ENCODE measurements at places on chromosomes 6 and 20.

DNA sequence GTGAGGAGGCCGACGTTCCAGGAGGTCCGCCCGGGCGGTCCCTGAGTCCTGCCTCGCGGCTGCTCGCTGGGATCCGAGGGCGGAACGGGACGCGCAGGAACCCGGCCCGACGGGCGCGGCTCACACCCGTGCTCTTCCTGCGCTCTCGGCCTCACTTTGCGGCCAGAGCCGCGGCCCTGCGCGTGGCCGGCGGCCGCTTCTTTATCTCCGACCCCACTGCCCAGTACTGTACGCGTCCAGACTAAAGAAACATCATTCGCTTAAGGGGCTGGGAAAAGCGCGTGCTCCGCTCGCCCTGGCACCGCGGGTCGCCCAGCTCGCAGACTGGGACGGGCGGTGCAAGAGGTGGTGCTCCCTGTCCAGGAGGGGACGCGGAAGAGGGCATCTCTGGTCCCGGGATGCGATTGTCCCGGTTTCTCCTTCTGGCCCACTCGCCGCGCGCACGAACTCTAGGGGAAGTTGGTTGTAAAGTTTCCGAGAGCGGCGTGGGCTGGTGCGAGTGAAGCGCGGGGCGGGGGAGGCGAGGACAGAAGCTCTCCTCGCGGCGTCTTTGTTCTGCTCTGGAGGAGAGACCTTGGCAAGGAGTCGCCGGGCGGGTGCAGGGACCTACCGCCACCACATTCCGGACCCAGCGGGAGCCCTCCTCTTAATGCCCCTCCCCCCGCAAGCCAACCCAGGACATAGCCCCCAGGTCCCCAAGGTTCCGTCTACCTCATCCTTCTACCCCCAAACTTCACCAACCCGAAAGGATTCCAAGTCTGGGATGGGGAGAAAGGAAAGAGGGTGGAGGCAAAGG is 71.0 kb downstream of the SOX4 start:
- no peak for DNase-seq

GRCh38 chr20:38414769-38415450 is 20.2 kb downstream of the SNHG17 start:
- DNase-seq = no peak

DNA sequence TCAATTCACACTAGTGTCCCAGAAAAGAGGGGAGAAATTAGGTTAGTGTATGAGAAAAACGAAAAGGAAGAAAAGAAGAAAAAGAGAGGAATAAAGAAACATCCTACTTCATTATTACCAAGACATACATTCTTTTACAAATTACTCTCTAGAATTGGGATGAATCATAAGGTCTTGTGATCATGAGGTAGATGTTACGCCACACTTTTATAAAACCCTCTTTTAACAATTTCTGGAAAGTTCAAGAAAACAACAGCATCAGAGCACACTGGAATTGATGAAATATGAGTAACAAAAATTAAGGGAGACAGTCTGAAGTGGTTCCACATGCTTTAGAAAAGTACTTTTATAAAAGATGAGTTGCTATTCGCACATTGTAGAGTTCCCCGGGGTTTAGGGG is 32.6 kb upstream of the NRSN1 start:
- DNase-seq = no peak

DNA sequence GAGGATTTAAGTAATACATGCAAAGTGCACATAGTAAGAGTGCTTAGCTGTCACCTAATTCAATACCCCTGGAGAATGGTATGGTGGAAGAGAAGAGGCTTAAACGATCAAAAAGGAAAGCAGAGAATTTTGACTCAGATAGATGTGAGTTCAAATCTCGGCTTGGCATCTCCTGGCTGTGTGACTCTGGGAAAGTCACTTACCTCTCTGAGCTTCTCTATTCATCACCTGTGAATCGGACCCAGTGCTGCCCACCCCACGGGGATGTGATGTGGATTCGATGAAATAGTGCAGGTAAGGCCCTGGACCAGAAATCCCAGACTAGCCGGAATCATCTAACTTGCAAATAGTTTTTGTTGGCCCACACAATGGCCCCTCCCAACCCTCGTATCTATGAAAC is 1.8 kb upstream of the B4GALT5 start:
- no peak for DNase-seq

GRCh38 chr20:32031007-32031958 is 20.8 kb upstream of the HCK start:
- peak; percentile 39 for DNase-seq

GRCh38 chr6:39144481-39145173 is 29.6 kb upstream of the SAYSD1 start:
- no peak for DNase-seq

- no peak for DNase-seq
Observed at GRCh38 chr20:4470375-4470774, 251.3 kb upstream of the PRND start.

DNA sequence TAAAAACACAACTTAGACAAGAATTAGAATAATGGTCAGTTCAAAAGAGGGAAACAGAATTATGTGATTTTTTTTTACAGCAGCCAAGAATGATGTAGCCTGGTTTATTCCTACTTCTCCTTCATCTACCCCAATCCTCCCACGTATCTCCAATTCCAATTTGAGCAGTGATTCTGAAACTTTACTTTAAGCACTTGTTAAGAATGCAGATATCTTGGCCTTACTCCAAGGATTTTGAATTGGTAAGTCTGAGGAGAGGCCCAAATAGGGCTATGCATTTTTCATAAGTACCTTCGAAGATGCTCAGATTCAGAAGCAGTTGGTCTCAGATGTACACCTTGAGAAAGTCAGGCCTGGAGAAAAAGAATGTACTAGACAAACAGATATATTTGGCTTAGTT is 233.4 kb upstream of the FLRT3 start:
- no peak for DNase-seq

DNA sequence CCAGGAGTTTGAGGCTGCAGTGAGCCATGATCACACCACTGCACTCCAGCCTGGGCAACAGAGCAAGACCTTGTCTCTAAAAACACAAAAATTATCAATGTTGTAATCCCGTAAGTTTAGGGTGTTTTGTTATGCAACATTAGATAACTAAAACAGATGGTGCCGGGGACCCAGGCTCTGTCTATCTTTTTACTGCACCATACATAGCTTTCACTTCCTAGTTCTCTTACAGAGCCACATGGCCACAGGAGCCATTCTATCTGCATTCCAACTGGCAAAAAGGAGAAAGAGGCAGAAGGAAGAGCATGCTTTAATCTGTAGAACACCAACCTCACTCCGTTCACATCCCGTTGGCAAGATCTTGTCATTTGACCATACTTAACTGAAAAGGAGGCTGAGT is 5.4 kb upstream of the TCF15 start:
- DNase-seq = no peak

GRCh38 chr6:83514866-83515466 is 2.6 kb downstream of the PRSS35 start:
- no peak for DNase-seq

- no peak for DNase-seq
Observed at GRCh38 chr6:72944660-72945059, 280.6 kb downstream of the KHDC1L start.

- no peak for DNase-seq
Observed at GRCh38 chr20:48180618-48181017, 395.3 kb upstream of the SULF2 start.

- DNase-seq = no peak
Observed at GRCh38 chr6:105568751-105569150, 165.9 kb upstream of the PREP start.

GRCh38 chr20:24135781-24136180 is 147.2 kb upstream of the GGTLC1 start:
- no peak for DNase-seq

DNA sequence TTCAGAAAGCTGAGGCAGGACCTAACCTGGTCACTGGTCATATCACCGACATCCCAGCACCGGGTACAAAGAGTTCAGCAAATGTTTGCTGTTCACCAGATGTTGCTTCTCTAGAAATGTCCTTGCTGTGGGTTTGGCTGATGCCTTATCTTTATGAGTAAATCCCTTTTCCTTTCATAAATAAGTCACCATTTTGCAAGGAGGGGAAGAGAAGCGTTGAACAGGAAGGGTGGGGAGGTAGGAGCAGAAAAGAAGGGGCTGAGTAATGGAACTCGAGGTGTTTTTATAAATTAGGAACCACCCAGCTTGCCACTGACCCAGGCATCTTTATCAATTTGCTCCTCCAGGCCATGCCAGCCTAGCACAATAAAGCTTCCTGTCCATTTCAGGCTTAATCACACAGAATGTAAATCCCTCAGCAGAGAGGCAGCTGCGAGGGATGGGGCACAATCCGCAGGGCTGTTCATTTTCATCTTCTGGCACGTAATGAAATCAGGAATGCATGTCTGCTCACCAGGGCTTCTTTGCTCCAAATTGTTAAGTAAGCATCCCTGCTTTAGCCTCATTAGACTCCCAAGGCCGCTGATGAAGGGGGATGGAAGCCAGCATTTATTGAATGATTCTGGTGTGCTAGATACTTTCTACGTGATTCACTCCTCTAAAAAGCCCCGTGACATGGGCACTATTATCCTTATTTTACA is 371.9 kb upstream of the CHD6 start:
- DNase-seq = no peak

DNA sequence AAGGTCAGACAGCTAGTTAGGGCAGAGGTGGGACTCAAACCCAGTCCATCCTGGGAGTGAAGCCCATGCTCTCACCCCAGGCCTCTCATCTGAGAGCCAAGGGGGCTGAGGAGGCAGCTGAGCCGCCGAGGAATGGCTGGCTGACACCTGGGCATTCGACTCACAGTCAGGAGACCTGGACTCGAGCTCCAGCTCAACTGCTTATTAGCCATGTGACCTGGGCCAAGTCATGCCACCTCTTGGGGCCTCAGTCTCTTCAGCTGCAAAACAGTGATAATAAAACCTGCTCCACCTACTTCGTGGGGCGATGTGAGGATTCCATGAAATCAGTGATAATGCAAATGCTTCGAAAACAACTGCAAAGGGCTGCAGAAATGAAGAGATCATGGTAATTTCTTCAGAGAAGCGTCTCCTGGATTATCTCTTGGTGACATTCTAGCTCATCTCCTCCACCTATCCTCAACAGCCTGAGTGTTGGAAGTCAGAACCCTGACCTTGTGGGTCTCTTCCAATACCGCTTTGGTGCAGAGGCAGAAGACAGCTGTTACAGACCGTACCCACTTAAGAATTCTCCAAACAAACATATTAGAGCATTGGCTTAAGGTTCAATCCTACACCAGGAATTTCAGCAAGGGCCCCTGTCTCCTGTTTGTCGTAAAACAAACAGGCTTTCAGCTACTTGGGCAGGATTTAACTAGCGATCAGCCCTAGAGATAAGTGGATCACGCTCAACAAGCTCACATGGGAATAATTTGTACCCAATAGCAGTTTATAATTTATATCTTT is 60.0 kb upstream of the PIM1 start:
- DNase-seq = no peak

- no peak for DNase-seq
Observed at GRCh38 chr6:43105538-43106222, 29.6 kb downstream of the PTK7 start.

GRCh38 chr6:53429401-53429800 is 80.7 kb upstream of the ELOVL5 start:
- no peak for DNase-seq

DNA sequence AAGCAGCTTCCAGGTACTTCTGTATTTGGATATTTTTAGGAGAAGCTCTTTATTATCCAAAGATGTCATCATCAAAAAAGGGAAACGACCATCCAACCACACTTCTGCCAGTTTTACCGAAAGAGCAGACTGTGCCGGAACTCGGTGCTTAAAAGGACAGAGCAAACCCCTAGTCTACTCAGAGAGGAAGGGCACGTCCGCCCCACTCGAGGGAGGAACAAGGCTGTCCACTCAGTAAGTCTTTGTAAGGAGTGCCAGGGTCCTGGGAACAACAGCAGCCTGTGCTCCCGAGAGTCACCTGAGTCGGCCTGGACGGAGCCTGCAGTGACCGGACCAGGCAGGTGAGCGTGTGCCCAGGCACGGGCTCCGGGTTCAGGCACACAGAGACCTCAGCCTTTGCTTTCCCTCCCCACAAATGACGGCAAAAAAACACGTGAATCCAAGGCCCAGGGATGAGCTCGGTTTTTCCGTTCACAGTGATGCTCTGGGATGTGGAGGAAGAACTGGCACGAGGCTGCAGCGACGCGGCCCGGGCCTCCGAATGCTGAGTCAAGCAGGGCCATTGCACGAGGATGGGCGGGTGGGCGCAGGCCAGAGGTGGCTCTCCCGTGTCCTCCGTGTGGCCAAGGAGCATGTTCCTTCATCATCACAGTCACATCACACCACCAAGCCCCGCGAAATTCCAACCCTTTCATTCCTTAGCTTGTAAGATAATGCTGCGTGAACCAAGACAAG is 17.4 kb upstream of the SLCO4A1 start:
- no peak for DNase-seq

GRCh38 chr6:129177801-129178200 is 294.9 kb downstream of the LAMA2 start:
- DNase-seq = no peak

GRCh38 chr20:31740208-31740607 is 1.1 kb downstream of the TPX2 start:
- no peak for DNase-seq
